IPS-NIHi11 (cell line): ENCODE measurements at places on chromosomes 16 and 17.
A peak's percentile ranks its signal among the peaks of the same experiment; 100 is the strongest.

- no peak for DNase-seq
These were observed 556.6 kb upstream of the SALL1 start for GRCh38 chr16:51707666-51708065.

DNA sequence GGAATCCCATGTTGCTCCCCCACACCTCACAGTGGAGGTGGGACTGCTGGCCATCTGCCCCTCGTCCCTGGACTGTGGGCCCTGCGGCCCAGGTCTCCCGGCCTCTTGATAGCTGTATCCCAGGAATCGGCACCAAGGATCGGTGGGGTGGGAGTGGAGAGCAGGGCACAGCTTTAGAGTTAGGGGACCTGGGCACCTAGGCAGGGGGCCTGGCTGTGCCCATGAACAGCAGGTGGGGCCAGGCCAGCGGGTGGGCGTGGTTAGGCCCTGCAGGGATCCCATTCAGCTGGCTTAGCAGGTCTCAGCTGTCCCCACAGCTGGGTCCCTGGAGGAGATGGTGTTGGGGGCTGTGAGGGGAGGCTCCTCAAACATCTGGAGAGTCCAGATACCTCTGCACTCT, 49.2 kb downstream of the SREBF1 start:
- no peak for DNase-seq

DNA sequence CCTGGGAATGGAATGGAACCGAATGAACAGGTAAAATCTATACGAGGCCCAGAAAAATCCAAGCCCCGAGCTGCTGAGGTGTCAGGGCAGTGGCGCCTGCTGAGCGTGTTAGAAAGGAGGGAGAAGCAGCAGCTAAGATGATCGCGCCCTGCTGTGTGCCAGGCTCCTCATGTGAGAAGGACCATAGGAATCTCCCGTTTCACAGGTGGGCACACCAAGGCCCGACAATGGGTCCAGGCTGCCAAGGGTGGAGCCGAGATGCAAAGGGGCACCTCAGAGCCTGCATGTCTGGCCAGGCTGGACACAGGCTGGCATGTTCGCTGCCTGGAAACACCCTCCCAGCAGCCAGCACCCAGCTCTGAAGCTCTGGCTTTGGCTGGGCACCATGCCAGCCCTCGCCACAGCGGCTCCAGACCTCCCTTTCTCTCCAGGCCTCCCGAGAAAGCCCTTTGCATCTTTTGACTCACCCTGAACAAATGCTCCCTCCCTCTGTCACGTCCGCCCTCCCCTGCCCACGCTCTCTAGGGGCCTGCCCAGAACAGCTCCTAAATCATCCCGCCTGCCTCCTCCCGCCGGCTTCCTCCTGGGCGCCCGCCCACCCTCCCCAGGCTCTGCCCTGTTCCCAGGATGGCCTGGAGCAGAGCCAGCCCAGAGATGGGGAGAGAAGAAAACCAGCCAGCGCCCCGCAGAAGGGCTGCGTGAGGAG, 217.8 kb upstream of the GSE1 start:
- peak; percentile 73 for DNase-seq

DNA sequence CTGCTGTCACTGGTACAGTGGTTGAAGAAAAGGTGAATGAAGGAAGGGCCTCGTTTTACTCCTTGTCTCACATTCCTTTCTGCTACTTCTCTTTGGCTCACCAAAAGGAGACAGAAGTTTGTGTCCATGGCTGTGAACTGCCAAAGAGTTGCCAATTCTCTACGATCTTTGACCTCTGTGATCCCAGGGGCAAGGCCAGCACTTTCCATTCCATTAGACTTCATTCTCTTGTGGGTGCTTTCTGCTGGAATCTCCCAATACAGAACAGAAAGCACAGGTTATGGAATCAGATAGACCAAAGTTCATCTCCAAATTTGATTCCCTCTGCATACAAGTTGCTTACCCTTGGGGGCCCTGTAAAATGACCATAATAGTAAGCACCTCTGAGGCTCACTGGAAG, 407.6 kb downstream of the MAF start:
- no peak for DNase-seq

DNA sequence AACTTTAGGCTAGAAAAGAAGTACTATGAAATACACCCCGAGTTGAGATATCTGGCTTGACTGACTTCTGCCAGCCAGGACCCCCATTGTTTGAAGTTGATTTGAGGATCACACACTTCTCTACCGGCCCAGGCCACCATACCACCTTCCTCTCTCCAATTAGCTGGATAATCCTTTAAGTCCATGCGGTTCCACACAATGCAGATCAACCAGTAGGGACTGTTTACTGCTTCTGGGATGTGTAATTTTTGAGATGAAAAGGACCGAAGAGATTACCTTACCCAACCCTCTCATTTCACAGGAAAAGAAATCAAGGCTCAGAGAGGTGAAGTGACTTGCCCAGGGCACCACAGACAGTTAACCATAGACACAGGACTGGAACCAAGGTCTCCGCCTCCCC, 20.5 kb downstream of the ERN1 start:
- DNase-seq = no peak

DNA sequence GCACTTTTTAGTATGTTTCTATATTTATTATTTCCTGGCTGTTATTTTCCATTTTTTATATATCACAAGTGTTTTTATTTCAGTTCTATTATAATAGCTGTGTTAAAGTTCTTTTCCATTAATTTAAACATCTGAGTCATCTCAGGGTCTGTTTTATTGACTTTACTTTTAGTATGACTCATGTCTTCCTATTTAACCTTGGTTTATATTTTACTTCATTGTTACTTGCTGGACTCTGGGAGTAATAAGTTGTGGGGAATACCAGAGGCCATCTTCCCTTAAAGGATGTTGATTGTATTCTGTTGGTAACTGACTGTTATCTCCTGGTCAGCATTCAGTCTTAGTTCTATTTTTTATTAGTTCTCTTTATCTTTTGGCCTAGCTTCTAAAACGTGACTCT, 1508.2 kb downstream of the CDH11 start:
- no peak for DNase-seq

- no peak for DNase-seq
These were observed 22.7 kb upstream of the MRPS23 start for GRCh38 chr17:57872536-57872935.

DNA sequence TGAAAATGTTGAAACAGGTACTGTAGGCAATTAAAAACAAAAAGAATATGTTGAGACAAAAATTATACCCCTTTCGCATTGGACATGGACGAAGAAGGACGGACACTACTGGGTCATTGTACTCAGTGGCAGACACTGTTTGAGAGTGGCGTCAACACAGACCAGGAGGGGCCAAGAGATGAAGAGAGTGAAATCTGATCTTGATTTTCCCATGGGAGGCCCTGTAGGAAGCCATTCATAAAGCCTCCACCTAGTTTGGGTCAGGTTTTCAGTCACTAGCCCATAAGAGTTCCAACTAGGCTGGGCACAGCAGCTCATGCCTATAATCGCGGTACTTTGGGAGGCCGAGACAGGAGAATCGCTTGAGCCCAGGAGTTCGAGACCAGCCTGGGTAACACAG, 23.6 kb upstream of the SMURF2 start:
- DNase-seq = peak; percentile 32

- no peak for DNase-seq
These were observed 32.9 kb upstream of the FBXO47 start for GRCh38 chr17:39000021-39000601.

- peak; percentile 84 for DNase-seq
These were observed 93.1 kb downstream of the RTN4RL1 start for GRCh38 chr17:1931844-1932579.

- no peak for DNase-seq
These were observed 1.1 kb upstream of the DOC2A start for GRCh38 chr16:30011714-30012504.

GRCh38 chr17:77391668-77392375, 251.1 kb downstream of the SEC14L1 start:
- peak; percentile 62 for DNase-seq

GRCh38 chr17:60586288-60586974, 13.6 kb upstream of the PPM1D start:
- DNase-seq = peak; percentile 39

- DNase-seq = no peak
These were observed 195.8 kb upstream of the GSE1 start for GRCh38 chr16:85417156-85417860.

GRCh38 chr17:59485946-59486345, 79.5 kb upstream of the DHX40 start:
- no peak for DNase-seq

DNA sequence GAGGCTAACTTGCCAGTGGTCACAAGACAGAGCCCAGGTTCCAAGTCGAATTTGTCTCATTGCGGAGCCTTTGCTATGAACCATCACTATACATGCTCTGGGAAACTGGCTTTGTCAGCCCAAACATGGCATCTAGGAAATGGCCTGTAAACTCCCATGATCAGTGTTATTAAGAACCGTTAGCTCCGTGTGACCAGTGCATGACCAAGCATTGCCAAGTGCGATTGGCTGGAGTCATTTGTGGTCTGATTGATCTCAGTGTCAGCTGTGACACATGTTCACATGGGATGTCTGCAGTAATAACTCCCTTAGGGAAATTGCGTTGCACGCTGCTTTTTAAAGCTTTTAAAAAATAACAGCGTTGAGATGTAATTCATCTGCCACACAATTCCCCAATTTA, 18.6 kb upstream of the CDH3 start:
- DNase-seq = no peak

- DNase-seq = no peak
These were observed 12.1 kb upstream of the TMEM92 start for GRCh38 chr17:50262001-50262794.

DNA sequence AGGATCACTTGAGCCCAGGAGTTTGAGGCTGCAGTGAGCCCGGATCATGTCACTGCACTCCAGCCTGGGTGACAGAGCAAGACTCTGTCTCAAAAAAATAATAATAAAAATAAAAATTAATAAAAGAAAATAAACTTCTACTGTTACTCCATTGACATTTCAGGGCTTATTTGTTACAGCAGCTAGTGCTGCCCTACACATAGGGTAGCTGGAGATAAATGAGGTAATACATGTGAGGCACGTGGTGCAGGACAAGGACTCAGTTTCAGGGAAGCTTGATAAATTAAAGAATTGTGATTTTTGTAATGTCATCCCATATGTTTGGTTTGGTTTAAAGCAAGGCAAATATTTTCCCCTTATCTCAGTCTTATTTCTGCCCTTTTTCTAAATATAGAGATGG, 80.3 kb downstream of the GSG1L start:
- DNase-seq = no peak

GRCh38 chr16:78903843-78904242, 696.7 kb downstream of the MAF start:
- DNase-seq = no peak

- no peak for DNase-seq
These were observed 2.0 kb downstream of the TNK1 start for GRCh38 chr17:7382901-7383300.
